ENCODE measurements at places on chromosomes 13 and 19. TPM values are rescaled to one million over a fixed set of nuclear protein-coding genes. Genes with fewer than 3 reads are reported as not detected.
A peak's percentile ranks its signal among the peaks of the same experiment; 100 is the strongest.

Gene GNG14
- not detected for total RNA-seq

Gene MAST1
- 5.8 TPM for total RNA-seq

- H3K36me3 ChIP-seq, result no peaks in the 10 kb centered on the region
- H3K27ac ChIP-seq, result no peak overlapping the region
- peaks cover 3% of the 10 kb centered on the region for H3K27me3 ChIP-seq
- DNase-seq, result no peak
Observed at GRCh38 chr13:64007339-64007738, 2591.7 kb upstream of the PCDH20 start.

DNA sequence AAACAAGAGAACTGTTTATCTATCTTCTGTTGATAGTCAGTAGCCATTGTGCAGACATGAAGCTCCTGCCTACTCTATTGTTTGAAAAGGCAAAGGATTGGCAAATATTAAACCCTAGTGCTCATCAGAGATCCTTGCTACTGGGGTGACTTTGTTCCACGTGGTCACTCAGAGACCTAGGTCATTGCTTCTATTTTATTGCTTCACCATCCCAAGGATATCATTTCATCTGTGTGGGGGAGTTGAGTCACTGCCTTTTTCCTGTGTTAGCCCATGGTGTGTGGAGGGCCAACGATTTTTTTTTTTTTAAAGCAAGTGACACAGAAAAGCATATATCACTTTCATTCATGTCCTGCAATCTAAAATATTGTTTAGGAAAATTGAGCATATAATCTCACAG, 254.1 kb upstream of the RXFP2 start:
- no peak overlapping the region for H3K27ac ChIP-seq
- peaks cover under 1% of the 10 kb centered on the region for H3K36me3 ChIP-seq
- peaks cover 6% of the 10 kb centered on the region for H3K4me1 ChIP-seq
- H3K27me3 ChIP-seq, result peaks cover 14% of the 10 kb centered on the region

DNA sequence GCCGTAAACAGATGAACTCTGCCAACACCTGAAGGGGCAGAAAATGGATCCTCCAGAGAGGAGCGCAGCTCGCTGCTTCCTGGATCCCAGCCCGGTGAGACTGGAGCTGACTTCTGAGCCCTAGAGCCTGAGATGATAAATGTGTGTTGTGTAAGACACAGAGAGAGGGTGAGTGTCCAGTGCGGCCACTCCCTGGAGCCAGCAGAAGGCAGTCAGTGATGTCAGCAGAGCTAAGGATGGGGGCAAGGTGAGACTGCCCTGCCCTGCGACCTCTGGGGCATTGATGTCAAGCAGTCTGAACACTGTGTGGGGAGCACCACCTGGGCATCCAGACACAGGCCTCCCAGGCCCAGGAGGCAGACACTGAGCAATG, 9.7 kb upstream of the SLC35E1 start:
- H3K27me3 ChIP-seq, result no peaks in the 10 kb centered on the region
- peaks cover 6% of the 10 kb centered on the region for H3K36me3 ChIP-seq
- no peak overlapping the region for H3K4me3 ChIP-seq
- H3K27ac ChIP-seq, result no peak overlapping the region

DNA sequence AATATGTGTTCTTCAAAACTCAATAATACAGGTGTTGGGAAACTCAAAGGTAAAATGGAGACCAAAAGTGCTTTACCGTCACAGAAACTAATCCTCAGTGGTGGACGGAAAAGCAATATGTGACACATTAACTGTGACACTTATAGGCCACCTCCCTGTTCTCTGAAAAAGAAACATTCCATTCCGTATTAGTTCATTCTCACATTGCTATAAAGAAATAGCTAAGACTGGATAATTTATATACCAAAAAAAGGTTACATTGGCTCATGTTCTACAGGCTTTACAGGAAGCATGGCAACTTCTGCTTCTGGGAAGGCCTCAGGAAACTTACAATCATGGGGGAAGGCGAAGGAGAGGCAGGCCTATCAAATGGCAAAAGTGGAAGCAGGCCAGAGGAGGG, 435.3 kb upstream of the HTR2A start:
- no peaks in the 10 kb centered on the region for H3K27me3 ChIP-seq
- H3K4me1 ChIP-seq, result peaks cover 5% of the 10 kb centered on the region
- H3K36me3 ChIP-seq, result no peaks in the 10 kb centered on the region
- H3K4me3 ChIP-seq, result no peak overlapping the region
- H3K27ac ChIP-seq, result no peak overlapping the region

DNA sequence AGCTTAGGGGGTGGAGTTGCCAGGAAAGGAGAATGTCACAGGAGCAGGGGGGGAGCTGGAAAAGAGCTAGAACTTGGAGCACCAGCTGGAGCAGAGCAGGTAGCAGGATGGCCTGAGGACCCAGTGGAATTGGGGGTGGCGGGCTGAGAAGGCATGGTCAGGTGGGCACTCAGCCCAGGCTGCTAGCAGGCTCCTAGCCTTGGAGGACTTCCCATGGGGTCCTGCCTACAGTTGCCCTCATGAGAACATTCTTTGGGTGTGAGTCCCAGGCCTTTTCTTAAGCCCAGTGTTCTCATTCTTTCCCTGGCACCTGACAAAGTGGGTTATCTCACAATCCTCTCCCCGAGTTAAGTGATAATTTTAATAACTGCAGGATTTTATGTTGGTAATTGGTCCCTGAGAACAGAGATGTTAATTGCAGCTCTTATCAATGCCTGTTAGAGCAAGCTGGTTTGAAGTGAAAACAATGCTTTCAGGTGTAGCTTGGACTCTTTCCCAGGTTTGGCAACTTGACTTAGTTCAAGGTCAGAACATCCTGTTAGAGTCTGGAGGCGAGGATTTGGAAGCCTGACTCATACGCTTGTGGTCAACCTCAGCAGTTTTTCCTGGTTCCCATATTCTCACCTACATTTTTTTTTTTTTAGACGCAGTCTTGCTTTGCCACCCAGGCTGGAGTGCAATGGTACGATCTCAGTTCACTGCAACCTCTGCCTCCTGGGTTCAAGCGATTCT, 18.1 kb upstream of the OLFM4 start:
- no peaks in the 10 kb centered on the region for H3K36me3 ChIP-seq
- peaks cover 6% of the 10 kb centered on the region for H3K27me3 ChIP-seq
- no peak overlapping the region for H3K4me3 ChIP-seq
- peaks cover 4% of the 10 kb centered on the region for H3K4me1 ChIP-seq

GRCh38 chr13:26872525-26873385, 112.2 kb upstream of the GPR12 start:
- H3K4me1 ChIP-seq, result no peaks in the 10 kb centered on the region
- no peak overlapping the region for H3K4me3 ChIP-seq
- H3K27ac ChIP-seq, result no peak overlapping the region

- DNase-seq, result no peak
- H3K4me3 ChIP-seq, result no peak overlapping the region
- peaks cover 10% of the 10 kb centered on the region for H3K36me3 ChIP-seq
- H3K27ac ChIP-seq, result no peak overlapping the region
- no peaks in the 10 kb centered on the region for H3K27me3 ChIP-seq
Observed at GRCh38 chr19:19095691-19096090, 31.9 kb downstream of the SLC25A42 start.

GRCh38 chr19:862581-863314, 3.3 kb downstream of the CFD start:
- peaks cover 30% of the 10 kb centered on the region for H3K27me3 ChIP-seq
- H3K4me3 ChIP-seq, result peak overlapping the region; percentile 8
- peak; percentile 74 for DNase-seq
- H3K4me1 ChIP-seq, result no peaks in the 10 kb centered on the region
- H3K27ac ChIP-seq, result no peak overlapping the region
- H3K36me3 ChIP-seq, result peaks cover 10% of the 10 kb centered on the region

GRCh38 chr19:33293255-33294057, 8.9 kb downstream of the CEBPA start:
- H3K27ac ChIP-seq, result peak overlapping the region; percentile 65
- DNase-seq, result no peak
- no peak overlapping the region for H3K4me3 ChIP-seq
- peaks cover 3% of the 10 kb centered on the region for H3K36me3 ChIP-seq

DNA sequence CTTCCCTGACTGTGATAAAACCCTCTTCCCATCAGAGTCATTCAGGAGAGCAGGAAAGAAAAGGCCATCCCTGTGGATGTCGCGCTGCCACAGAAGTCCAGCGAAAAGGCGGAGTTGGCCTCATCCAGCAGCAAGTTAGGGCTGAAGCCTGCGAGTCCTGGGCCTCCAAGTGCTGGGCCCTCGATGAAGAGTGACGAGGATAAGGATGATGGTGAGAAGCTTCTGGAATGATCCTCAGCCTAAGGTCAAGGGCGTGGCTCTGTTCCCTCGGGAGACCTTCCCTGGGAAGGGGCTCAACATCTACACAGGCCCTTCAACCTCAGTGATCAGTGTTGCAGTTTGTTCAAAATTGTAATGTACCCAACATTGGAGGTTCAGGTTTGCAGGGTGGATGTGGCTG, 22.3 kb downstream of the TEX29 start:
- H3K27ac ChIP-seq, result no peak overlapping the region
- H3K4me3 ChIP-seq, result no peak overlapping the region
- DNase-seq, result no peak
- H3K4me1 ChIP-seq, result no peaks in the 10 kb centered on the region
- H3K27me3 ChIP-seq, result no peaks in the 10 kb centered on the region
- H3K36me3 ChIP-seq, result peaks cover 1% of the 10 kb centered on the region

All from mesothelial cell of epicardium (in vitro differentiated cells).